ENCODE measurements at places on chromosomes 5 and 9.

GRCh38 chr5:122723606-122724352 is 51.1 kb upstream of the SNX2 start:
- peak; percentile 5 for DNase-seq

- DNase-seq, result no peak
These were observed 5.0 kb downstream of the NCBP1 start for GRCh38 chr9:97638666-97639065.

GRCh38 chr5:152178350-152178699 is 226.8 kb downstream of the NMUR2 start:
- DNase-seq, result no peak

- peak; percentile 17 for DNase-seq
These were observed 25.8 kb upstream of the TRIM32 start for GRCh38 chr9:116661037-116661954.

- no peak for DNase-seq
These were observed 128.1 kb downstream of the SEMA6A start for GRCh38 chr5:116446356-116447005.

DNA sequence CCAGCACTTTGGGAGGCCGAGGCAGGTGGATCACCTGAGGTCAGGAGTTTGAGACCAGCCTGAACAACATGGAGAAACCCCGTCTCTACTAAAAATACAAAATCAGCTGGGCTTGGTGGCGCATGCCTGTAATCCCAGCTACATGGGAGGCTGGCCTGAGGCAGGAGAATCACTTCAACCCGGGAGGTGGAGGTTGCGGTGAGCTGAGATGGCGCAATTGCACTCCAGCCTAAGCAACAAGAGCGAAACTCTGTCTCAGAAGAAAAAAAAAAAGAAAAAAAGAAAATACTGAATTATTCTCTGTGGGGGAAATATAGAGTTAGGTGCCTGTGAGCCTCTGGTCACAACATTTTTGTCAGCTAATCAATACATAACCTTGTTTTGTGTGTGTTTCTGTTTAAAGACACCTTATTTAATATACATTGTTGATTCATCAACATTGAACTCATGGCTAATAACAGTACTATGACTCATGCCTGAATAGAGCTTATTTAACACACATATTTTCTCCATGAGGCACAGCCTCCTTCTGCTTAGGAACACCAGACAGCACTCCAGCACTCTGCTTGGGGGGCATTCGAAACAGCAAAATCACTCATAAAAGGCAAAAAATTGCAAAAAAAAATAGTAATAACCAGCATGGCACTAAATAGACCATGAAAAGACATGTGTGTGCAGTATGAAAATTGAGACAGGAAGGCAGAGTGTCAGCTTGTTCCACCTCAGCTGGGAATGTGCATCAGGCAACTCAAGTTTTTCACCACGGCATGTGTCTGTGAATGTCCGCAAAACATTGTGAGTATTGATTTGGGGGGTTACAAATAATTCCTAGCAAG is at the start of gene IL31RA:
Gene IL31RA, plus strand, starts transcription at position 519 of the 836 bp plus-strand sequence. Its CDS starts 214 bp downstream, at position 733.
- no peak for DNase-seq

DNA sequence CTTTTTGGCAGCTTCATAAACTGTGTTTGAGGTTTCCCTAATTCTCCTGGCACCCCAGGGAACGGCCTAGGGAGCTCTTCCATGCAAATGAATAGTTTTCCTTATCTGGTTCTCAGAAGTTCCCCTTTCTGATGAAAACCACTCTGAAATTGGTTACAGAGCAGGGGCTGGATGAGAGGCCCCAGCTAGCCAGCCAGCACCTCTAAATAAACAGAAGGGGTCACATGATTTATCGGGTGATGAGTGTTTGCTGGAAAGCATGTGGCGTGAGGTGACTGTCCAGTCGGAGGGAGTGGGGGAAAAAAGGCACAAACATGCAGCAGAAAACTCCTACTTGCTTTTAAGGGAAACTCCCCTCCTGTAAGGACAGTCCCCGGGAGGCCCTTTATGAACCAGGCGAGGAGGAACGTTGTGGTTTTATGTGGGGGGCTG is 261.2 kb upstream of the ANKRD55 start:
- no peak for DNase-seq

- DNase-seq, result peak; percentile 70
These were observed 1.5 kb upstream of the GPRIN1 start for GRCh38 chr5:176611435-176611834.

DNA sequence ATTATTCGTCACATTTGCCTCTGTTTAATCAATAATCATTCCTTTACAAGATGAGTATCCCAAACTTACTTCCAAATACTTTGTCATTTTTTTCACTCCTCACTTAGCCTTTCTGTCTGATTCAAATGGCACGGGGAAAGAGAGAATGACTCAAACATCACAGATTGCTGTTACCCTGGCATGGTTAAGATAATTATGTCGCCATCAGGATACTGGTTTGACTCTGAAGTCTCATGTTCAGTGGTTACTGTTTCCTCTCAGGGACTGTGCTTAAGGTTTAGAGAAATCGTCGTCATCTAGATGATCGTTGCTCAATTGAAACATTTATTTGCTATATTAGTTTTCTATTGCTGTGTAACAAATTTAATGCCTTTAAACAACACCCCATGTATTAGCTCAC is 45.2 kb upstream of the RAD23B start:
- DNase-seq, result no peak

- peak; percentile 66 for DNase-seq
These were observed 39.8 kb upstream of the RANBP6 start for GRCh38 chr9:6055216-6055615.

GRCh38 chr9:109906766-109907382 is 126.9 kb downstream of the PALM2AKAP2 start:
- DNase-seq, result no peak

- DNase-seq, result no peak
These were observed 30.9 kb upstream of the WWC1 start for GRCh38 chr5:168260353-168261226.

DNA sequence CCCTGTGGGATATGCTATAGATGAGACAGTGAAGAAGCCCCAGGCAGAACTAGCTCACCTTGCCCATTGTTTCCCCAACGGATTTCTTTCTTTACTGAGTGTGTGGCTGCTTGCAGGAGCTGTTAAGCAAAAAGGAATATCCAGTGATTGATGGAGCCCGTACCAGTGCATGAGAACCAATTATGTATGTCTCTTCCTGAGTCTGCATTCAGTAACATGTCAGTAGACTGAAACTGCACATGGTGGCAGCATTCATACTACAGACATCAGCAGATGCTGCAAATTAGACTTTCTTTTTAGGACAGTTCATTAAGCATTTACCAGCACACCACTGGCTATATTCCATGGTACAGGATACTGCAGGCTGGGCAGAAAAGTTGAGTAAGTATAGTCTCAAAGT is 90.3 kb upstream of the PLCXD3 start:
- no peak for DNase-seq
